ENCODE measurements at places on chromosomes 5 and 9. TPM values are rescaled to one million over a fixed set of nuclear protein-coding genes. Genes with fewer than 3 reads are reported as not detected.

ZDHHC11B gene
- 1.9 TPM for total RNA-seq

SNCB gene
- total RNA-seq = not detected

MAMDC2 gene
- 18.5 TPM for total RNA-seq

F12 gene
- 0.49 TPM for total RNA-seq
